Hindlimb muscle (tissue), 1 donor: ENCODE measurements at places on chromosomes 7 and 10. TPM values are rescaled to one million over a fixed set of nuclear protein-coding genes. Genes with fewer than 3 reads are reported as not detected.

MMD2 gene
- not detected for polyA plus RNA-seq

DNA sequence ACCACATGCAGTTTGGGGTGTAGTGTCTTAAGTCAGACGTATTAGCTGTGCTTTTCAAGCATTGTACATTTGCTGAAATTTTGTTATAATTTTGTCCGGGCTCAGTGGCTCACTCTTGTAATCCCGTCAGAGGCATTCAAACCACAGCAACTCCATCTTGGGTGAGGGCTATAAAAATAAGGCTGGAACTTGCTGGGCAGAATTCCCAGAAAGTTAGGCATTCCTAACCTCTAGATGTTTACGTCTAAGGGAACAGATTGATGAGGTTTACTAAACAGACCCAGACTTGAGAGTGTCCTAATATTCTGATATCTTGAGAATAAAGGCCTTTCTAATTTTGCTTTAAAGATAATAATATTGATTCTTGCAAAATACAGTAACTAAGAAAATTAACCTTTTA is 957.8 kb downstream of the NXPH1 start:
- DNase-seq: no peak

SRRM3 gene
- polyA plus RNA-seq: 0.62 TPM

GRCh38 chr7:100570954-100571828 is 2.5 kb downstream of the SAP25 start:
- DNase-seq: no peak

DNA sequence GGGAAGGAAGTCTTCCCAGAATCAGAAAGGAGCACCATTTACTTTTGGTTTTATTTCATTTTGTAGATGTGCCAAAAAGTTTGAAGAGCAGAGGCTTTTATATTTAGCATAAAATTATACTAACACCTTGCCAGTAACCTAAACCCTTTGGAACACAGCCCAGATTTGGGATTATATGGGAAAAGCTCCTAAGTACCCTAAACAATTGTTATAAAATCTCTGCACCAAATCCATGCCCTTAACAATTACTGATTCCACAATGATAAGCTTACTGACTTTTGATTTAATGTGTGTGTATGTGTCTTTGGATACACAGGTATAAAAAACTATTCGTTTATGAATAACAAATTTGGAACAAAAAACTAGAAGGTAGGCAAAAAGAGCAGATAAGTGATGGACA is 39.0 kb upstream of the TMEM229A start:
- no peak for DNase-seq

VSTM2A gene
- polyA plus RNA-seq: not detected
